ENCODE measurements at places on chromosomes 7 and 10. TPM values are rescaled to one million over a fixed set of nuclear protein-coding genes. Genes with fewer than 3 reads are reported as not detected.
A peak's percentile ranks its signal among the peaks of the same experiment; 100 is the strongest.

The RNF133 gene
- total RNA-seq, result not detected

The SEMA3D gene
- 27.9 TPM for total RNA-seq

The ANKRD22 gene
- total RNA-seq, result 0.18 TPM

The TRIM4 gene
- 14.2 TPM for total RNA-seq

The NPFFR1 gene
- total RNA-seq, result not detected

DNA sequence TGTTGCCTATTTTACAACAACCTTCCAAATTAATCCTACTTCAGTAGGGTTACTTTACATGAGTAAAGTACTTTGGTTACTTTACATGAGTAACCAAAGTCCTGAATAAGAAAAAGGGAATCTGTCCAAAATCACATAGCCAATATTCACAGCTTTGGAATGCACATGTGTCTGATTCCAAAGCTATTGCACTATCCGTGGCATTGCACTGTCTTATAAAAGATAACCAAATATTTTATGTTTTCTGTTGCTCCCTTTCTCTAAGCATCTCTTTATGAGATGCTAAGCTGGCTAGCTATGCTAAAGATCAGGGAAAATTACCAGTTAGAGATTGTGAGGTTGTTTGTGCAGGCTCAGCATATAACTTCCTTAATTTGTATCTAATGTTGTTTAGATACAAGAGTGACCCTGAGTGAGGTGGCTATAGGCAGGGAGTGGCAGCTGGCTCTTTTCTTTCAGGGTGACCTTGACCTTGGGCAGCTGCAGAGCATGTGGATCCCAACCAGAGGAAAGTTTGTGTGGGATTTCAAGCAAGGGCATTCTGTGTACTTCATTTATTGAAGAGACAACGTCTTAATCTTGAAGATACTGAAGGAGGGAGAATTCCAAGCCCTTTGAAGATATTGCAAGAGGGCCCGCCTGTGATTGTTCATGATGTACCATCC is 366.1 kb upstream of the ANKRD30A start:
- no peak overlapping the region for H3K27ac ChIP-seq
- no peak overlapping the region for H3K4me3 ChIP-seq
- H3K36me3 ChIP-seq, result no peaks in the 10 kb centered on the region
- no peak for DNase-seq

GRCh38 chr10:34280599-34281374 is 534.3 kb downstream of the PARD3 start:
- no peak for DNase-seq
- peaks cover 4% of the 10 kb centered on the region for H3K36me3 ChIP-seq
- H3K4me1 ChIP-seq, result peaks cover under 1% of the 10 kb centered on the region
- no peak overlapping the region for H3K27ac ChIP-seq
- H3K27me3 ChIP-seq, result no peaks in the 10 kb centered on the region

GRCh38 chr7:134174795-134175261 is 47.7 kb downstream of the LRGUK start:
- no peaks in the 10 kb centered on the region for H3K4me1 ChIP-seq
- no peaks in the 10 kb centered on the region for H3K36me3 ChIP-seq
- no peak overlapping the region for H3K27ac ChIP-seq
- H3K27me3 ChIP-seq, result no peaks in the 10 kb centered on the region

GRCh38 chr7:13036256-13036780 is 348.9 kb downstream of the ARL4A start:
- H3K27ac ChIP-seq, result no peak overlapping the region
- no peaks in the 10 kb centered on the region for H3K4me1 ChIP-seq
- no peaks in the 10 kb centered on the region for H3K36me3 ChIP-seq
- no peak for DNase-seq
- H3K4me3 ChIP-seq, result no peak overlapping the region
- no peaks in the 10 kb centered on the region for H3K27me3 ChIP-seq

DNA sequence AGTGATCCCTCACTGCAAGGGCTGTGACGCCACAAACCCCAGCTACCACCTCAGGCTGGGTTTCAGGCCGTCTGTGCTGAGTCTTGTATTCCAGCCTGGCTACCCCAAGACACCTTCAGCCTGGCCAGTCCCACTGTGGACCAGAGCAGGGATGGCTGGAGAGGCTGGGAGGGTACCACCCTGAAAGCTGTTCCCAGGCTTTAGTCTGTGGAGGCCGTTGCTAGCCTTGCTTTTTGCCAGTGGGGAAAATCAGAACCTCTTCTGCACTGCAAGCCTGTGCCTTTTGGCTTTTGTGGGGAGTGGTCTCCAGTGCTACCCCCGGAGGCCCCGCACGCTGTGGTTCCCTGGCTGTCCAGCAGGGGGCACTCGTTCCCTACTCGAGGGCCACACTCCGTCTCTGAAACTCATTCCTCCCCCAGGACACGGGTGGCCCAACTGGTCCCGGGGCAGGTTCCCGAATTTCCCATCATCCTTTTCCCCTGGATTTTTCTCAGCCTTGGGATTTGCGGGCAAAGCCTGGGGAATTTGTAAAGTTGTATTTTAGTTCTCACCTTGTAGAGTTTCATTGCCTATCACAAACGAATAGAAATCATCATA is 128.4 kb upstream of the BTBD16 start:
- H3K27me3 ChIP-seq, result no peaks in the 10 kb centered on the region
- no peak overlapping the region for H3K27ac ChIP-seq
- peak; percentile 61 for DNase-seq

All from progenitor cell of endocrine pancreas (in vitro differentiated cells).